Aortic smooth muscle cell (primary cell): ENCODE measurements at places on chromosomes 13 and 19. TPM values are rescaled to one million over a fixed set of nuclear protein-coding genes. Genes with fewer than 3 reads are reported as not detected.

FPR3 gene
- under 0.01 TPM in 2 replicates for total RNA-seq

CNFN gene
- not detected in 2 replicates for total RNA-seq

RYR1 gene
- total RNA-seq: under 0.01 TPM in 2 replicates

PABPC3 gene
- 0.12 and 0.13 TPM in 2 replicates for total RNA-seq

ZNF441 gene
- total RNA-seq: 18.6 and 20.5 TPM in 2 replicates

TGDS gene
- total RNA-seq: 8.6 and 10.1 TPM in 2 replicates

ETV2 gene
- total RNA-seq: 0.12 and 0.26 TPM in 2 replicates

PRTN3 gene
- not detected in 2 replicates for total RNA-seq

TSHZ3 gene
- total RNA-seq: 3.3 and 4.2 TPM in 2 replicates

CYP4F8 gene
- total RNA-seq: not detected in 2 replicates

DPY19L3 gene
- 45.8 and 53.6 TPM in 2 replicates for total RNA-seq

TBC1D17 gene
- total RNA-seq: 9.4 and 12.5 TPM in 2 replicates

UQCRFS1 gene
- total RNA-seq: 24.6 and 25.2 TPM in 2 replicates
